Occipital lobe (tissue), 3 donors: ENCODE measurements at places on chromosomes 1 and 21.

GRCh38 chr21:45378258-45378966 is 26.6 kb upstream of the COL18A1 start:
- DNase-seq = no peak

DNA sequence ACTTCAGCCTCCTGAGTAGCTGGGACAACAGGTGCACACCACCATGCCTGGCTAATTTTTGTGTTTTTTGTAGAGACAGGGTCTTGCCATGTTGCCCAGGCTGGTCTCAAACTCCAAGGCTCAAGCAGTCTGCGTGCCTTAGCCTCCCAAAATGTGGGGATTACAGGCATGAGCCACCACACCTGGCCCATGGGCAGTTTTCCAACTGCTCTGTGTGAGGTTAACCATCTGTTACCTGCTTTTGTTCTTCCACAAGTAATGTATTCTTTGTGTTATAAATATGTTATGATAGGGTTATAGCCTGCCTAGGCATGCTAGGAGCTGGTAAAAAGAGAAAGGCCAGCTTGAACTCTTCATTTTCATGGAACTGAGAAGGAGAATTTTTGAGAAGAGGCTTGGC is 30.7 kb downstream of the TUFT1 start:
- DNase-seq = no peak

- peak; percentile 61 for DNase-seq
These were observed 18.5 kb downstream of the NPHP4 start for GRCh38 chr1:5973771-5974170.

DNA sequence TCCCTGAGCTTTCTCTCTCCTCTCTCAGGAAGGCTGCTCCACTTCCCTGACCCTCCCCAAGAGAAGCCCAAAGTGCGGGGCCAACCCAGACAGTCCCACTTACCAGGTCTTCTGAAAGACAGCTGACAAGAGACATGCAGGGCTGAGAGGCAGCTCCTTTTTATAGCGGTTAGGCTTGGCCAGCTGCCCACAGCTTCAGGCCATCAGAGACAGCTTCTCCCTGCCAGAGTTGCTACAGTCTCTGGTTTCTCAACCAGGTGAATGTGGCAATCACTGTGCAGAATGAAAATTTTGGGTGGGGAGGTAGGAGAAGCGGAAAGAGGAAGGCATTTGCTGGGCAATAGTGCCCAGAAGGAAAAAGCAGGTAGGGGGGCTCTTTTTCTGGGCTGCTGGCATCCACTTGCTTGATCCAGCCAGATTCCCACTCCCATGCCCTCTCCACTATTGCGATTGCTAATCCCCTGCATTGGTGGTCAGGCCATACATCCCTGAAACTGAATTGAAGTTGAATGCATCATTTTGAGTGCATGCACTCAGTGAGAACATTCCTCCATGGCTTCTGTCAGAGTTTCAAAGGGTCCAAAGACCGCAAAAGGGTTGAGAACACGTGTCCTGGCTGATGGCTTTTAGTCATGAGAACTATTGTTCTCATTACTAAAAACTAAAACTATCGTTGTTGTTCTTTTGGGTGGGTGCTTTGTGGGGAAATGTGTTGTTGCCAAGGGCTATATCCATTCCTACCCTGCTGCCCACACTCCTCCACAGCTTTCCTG is at the start of gene S100A8:
TSS of gene S100A8 (minus strand) at position 136 of the 773 bp plus-strand sequence. CDS start 538 bp downstream, outside the sequence.
- DNase-seq = no peak

DNA sequence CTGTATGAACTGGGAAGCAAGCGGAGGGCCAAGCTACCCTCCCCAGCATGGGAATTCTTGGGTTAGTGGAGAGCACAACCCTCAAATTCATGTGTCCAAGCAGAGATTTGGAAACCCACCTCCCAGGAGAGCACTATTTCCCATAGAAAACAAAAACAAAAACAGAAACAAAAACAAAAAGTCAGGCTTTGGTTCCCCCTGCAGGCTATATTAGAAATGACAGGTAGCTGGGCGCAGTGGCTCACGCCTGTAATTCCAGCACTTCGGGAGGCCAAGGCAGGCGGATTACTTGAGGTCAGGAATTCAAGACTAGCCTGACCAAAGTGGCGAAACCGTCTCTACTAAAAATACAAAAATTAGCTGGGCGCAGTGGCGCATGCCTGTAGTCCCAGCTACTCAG is 10.8 kb downstream of the MINDY1 start:
- peak; percentile 14 for DNase-seq

DNA sequence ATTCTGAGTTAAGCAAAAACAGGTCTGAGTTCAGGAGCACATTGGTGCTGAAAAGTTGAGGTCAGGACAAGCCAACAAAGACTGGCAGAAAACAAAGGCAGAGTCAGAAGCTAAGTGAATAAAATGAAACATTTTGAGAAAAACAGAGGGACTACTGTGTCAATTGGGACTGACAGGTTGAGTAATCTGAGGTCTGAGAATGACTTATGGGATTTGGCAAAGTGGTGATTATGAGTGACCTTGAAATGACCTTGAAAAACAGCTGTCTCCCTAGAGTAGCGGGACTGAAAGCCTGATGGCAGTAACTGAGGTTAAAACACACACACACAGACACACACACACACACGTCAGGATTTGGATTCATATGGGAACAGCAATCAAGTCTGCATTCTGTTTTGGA is 8.8 kb upstream of the COG2 start:
- no peak for DNase-seq

GRCh38 chr1:180926164-180926981 is 13.7 kb downstream of the KIAA1614 start:
- peak; percentile 55 for DNase-seq

- no peak for DNase-seq
These were observed 209.1 kb upstream of the ZP4 start for GRCh38 chr1:238099871-238100270.

DNA sequence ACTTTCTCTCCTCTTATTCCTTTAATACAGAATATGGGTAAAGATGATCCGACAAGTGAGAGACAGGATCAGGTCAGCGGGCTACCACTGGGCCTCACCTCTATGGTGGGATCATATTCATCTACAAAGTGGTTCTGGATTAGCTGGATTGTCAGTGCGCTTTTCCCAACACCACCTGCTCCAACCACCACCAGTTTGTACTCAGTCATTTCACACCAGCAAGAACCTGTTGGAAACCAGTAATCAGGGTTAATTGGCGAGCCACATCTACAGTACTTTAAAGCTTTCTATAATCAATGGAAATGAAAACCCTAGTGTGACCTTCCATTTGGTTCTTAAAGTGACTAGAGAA is 643 bp downstream of the NRAS start:
- no peak for DNase-seq

GRCh38 chr1:158485455-158485854 is 13.4 kb downstream of the OR10R2 start:
- no peak for DNase-seq

- DNase-seq = no peak
These were observed 2.2 kb upstream of the BCL9 start for GRCh38 chr1:147539122-147539575.

DNA sequence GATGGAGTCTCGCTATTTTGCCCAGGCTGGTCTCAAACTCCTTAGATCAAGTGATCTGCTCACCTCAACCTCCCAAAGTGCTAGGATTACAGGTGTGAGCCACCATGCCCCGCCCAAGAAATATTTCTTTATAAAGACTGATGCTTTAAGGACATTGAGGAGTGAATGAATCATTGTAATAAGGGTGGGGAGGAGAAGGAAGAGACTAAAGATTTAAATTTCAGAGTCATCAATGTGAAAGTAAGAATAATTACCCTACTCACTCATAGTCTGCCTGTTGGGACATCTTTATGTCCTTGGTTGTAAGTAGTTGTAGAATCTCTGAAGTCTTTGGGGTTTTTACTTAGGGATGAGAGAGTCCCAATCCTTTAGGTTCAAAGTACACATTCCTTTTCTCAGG is 7.3 kb downstream of the KDM1A start:
- DNase-seq = no peak

DNA sequence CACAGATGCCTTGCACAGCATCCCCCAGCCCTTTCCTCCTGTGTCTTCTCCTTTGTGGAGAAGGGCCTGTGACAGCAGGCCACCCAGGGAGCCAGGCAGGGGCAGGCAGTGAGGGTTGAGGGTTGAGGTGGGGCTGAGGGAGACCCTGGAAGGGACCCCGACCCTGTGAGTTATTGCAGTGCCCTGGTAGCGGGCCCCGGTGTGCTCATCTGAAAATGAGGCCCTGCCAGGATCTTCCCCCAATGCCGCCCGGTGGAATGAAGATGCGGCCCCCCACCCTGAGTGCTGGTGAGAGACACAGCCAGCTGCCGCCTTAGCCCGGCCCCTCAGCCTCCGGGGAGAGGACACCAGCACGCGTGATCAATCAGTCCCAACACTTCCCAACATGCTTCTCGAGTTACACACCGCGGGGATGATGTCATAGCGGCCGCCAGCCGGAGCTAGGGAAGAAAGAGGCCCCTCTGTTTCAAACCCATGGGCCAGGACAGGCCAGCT is 36.2 kb upstream of the ACTRT2 start:
- DNase-seq = peak; percentile 25

- no peak for DNase-seq
These were observed 20.2 kb downstream of the CTH start for GRCh38 chr1:70431317-70431716.

- DNase-seq = no peak
These were observed 319 bp downstream of the HES2 start for GRCh38 chr1:6419397-6419803.

GRCh38 chr1:60973668-60974067 is 108.7 kb upstream of the NFIA start:
- no peak for DNase-seq

DNA sequence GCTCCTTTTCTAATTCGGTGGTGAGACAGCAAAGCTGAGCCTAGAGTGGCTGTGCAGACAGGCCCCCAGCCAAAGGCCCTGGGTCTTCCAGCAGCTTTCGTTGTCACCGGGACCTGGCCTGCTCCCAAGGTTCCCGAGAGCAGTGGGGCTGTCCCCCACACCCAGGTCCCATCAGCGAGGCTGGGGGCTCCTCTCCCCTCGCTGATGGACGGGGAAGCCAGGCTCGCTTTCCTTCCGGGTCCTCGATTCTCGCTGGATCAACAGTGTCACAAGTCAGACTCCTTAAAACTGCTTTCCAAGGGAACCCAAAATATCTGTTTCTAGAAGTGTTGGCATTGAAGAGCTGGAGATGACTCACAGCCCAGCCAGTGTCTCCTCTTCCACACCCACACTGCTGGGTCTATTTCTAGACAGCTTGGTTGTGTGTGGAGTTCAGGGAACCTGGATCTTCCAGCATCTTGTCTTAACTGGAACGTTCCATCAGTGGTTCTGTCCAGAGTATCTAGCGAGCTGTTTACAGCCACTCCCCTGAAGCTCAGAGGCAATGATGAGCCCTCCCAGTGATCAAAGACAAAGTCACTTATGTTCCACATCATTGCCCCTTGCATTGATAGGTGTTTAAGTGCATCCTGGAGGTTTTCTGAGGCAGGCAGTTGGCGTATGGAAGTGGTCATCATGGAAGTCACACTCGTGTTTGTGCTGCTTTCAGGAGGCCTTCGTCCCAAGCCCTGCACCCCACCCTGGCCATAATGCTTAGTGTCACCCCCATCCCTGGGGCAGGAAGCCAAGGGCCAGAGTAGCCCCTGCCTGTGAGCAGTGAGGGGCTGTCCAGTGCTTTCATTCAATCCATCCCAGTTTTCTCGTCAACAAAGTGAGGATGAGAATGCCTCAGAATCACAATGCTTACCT is 35.2 kb downstream of the RRP1 start:
- DNase-seq = peak; percentile 43

- DNase-seq = no peak
These were observed 27.1 kb upstream of the DISP1 start for GRCh38 chr1:222787729-222788128.

- DNase-seq = no peak
These were observed 31.2 kb upstream of the QSOX1 start for GRCh38 chr1:180123463-180123936.
